ENCODE measurements at places on chromosomes 11 and 22.

- no peak for DNase-seq
Observed at GRCh38 chr11:65051398-65051858, 6.9 kb downstream of the NAALADL1 start.

DNA sequence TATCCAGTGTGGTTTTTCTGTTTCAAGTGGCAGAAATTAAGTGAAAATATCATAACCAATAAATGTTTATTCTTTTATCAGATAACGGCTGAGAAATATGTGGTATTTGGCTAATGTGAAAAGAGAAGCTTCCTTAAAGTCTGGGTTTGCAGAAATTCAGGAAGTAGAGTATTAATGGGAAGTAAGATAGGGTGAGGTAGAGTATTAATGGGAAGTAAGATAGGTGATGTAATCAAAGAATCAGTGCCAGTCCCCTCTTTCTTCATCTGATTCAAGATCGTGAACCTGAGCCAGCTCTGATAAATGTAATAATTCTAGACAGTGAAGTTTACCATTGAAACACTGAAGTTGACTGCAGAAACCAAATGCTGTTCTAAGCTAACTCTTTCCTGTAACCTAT is 30.9 kb downstream of the TRPC6 start:
- no peak for DNase-seq

- DNase-seq = no peak
Observed at GRCh38 chr22:23622634-23623033, 9.5 kb downstream of the DRICH1 start.

DNA sequence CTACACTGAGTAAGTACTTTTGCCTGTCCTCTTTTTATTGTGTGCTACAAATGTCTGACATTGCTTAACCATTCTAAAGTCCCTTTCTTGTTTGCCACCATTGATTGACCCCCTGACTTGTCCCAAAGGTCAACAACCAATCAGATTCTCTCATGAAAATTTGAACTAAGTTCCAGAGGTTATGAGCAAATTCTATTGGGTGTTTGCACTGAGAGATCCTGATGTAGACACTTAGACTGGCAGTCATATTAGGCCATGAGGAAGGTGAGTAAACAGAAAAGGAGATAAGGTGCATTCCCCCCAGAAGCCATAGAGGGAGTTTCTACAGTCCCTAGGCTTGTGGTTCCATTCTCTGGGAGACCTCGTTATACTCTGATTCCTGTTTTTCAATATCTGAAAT is 101.3 kb upstream of the E2F8 start:
- no peak for DNase-seq

DNA sequence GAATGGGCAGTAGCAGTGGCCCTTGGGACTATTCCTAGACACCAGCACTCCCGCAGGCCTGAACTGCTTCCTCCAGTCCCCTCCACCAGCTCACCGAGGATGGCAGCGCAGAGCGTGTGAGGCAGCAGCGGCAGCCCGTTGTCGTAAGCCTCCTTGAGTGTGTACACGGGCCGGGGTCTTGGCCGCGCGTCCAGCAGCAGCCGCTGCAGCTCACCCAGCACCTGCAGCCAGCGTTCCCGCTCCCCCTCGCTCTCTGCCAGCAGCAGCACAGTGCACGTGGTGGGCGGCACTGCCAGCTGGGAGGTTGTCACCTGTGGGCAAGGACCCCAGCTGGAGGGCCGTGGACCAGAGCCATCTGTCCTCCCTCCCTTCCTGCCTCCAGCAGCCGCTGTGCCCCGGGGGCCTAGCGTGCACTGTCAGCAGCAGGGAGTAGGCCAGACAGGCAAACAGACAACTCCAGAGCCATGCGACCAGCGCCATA is 13.0 kb downstream of the CDC42BPG start:
- DNase-seq = no peak

GRCh38 chr22:46674367-46674781 is 54.2 kb downstream of the GRAMD4 start:
- no peak for DNase-seq

DNA sequence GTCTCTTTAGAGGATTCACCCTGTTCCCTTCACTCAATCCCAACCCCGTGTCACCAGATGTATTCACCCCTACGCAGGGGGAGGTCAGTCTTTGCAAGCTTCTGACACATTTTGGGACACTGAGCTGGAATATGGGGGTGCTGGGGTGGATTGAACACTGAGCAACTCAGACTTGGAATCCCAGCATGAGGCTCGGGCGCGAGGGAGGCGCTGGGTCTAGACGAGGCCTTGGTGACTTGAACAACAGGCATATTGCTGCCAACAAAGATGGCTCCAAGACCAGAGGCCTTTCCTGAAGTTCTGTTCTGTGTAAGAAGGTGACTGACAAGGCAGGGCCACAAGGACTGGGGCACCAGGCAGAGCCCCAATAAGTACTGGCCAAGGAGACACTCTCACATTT is 3.0 kb upstream of the SCGB2A1 start:
- no peak for DNase-seq

DNA sequence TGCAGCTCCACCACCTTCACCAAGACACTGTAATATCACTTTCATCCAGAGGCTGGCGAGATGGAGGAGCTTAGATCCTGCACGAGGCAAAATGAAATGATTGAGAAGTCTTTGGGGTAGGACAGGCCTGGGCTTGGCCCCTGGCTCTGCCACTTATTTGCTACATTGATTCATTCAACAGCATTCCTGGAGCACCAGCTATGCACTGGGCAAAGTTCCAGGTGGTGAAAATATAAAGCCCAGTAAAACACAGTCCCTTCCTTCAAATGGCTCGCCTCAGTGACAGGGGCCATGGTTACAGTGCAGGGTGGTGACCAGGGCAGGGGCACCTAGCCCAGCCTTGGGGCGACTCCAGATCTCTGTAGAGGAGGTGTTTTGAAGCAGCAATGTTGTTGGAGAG is 19.7 kb downstream of the ALX4 start:
- DNase-seq = no peak

- DNase-seq = no peak
Observed at GRCh38 chr11:81892770-81893635, 840.7 kb downstream of the FAM181B start.

- DNase-seq = peak; percentile 35
Observed at GRCh38 chr11:104163100-104164027, 583 bp downstream of the PDGFD start.

DNA sequence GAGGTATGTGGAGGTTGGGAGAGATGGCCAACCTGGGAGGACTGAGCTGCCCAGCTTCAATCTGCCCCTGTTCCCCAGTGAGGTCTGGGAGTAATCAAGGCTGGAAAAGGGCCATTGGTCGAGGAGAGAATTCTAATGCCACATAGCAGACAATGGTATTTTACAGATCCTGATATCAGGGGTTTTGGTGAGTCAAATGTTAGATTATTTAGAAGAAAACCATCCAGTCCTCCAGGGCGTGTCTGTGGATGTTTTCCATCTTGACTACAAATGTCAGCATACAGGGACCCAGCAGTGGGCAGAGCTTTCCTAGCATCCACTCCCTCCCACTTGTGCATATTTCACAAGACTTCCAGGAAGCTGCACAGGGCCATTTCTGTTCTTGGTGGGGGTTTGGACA is 107.9 kb downstream of the SCN3B start:
- no peak for DNase-seq

DNA sequence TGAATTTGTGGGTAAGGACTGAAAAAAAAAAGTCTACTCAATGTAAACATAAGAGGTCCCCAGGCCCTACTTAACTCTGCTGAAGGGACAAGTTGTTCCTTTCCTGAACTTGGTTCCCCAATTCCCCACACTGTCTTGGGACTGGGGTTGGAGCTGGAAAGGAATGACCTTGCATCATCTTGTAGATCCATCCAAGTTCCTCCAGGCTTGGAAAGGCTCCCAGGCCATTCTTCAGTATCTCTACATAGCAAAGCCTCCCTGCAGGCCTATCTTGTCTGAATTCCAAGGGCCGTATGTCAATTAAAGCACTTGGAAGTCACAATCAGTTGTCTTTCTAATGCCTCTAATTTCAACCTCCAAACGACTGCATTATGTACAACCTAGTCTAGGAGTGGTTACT is 361.2 kb downstream of the TMEM135 start:
- DNase-seq = no peak

- no peak for DNase-seq
Observed at GRCh38 chr11:104256525-104256924, 92.6 kb upstream of the PDGFD start.
